Activated T-helper 1 cell treated with anti-CD3 and anti-CD28 coated beads, Interleukin-2, amount 50 U/mL, for 16 hours (primary cell): ENCODE measurements at places on chromosomes 2 and 18.

DNA sequence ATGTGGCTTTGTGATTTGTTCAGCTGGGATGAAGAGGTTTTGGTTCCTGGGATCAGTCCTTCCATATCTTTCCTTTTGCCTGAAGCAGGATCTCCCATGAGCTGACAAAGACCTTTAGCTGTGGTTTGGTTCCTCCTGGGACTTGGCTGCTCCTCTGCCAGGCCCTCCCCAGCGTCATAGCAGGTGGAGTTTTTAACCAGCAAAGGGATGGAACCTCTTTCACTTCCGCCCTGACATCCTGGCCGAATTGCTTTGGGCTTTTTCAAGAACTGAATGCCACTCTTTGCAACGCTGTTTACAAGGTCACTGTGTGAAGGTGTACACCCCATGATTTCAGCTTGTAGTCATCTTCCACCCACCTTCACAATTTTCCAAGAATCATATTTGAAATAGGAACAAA lies 390 bp downstream of the PCARE start:
- DNase-seq = no peak

GRCh38 chr2:27897717-27898116 lies 7.2 kb downstream of the BABAM2 start:
- DNase-seq = no peak

GRCh38 chr2:206083602-206084438 lies 2.2 kb downstream of the INO80D start:
- DNase-seq = no peak

GRCh38 chr2:61354543-61355197 lies 116.2 kb downstream of the USP34 start:
- DNase-seq = no peak

DNA sequence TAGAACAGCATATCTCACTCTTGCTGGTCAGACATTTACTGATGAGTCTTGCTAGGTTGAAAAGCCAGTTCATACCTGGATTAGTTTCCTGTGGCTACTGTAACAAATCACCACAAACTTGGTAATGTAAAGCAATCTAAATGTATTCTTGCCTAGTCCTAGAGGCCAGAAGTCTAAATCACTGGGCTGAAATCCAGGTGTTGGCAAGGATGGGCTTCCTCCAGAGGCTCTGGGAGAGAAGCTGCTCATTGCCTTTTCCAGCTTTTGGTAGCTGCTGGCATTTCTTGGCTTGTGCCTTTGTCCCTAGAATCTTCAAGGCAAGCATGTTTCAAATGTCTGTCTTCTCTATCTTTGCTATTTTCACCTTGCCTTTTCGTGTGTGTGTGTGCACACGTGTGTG lies 62.3 kb upstream of the MAP4K3 start:
- no peak for DNase-seq

- DNase-seq = no peak
Observed at GRCh38 chr2:232484628-232485347, 2.8 kb downstream of the ECEL1 start.

DNA sequence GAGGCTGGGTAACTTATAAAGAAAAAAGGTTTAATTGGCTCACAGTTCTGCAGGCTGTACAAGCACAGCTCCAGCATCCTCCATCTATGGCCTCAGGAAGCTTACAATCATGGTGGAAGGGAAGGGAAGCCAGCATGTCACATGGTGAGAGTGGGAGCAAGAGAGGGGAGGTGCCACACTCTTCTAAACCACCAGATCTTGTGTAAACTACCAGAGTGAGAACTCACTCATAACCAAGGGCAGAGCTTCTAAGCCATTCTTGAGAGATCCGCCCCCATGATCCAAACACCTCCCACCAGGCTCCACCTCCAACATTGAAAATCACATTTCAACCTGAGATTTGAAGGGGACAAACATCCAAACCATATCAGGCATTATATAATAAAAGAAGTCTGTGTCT lies 121.6 kb upstream of the CDC42EP3 start:
- no peak for DNase-seq

DNA sequence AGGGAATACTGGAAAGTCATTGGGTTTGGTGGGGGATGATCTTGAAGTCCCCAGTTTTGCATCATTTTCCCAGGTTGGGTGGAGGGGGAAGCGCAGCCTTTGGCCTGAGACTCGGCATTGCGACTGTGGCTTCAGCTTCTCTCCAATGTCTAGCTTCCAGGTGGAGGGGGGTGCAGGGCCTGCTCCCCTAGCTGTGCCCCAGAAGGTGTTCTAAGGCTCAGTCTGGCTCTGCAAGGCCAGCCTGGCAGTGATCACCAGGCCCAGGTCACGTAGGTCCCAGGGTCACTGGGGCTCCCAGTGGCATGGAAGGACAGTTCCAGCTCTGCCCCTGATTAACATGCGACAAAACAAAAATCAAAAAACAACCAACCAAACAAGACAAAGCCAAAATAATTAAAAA lies 56.9 kb upstream of the HAAO start:
- no peak for DNase-seq
